Muscle of back (tissue), 13 donors: ENCODE measurements at places on chromosomes 7 and 10. TPM values are rescaled to one million over a fixed set of nuclear protein-coding genes. Genes with fewer than 3 reads are reported as not detected.
A peak's percentile ranks its signal among the peaks of the same experiment; 100 is the strongest.

DNA sequence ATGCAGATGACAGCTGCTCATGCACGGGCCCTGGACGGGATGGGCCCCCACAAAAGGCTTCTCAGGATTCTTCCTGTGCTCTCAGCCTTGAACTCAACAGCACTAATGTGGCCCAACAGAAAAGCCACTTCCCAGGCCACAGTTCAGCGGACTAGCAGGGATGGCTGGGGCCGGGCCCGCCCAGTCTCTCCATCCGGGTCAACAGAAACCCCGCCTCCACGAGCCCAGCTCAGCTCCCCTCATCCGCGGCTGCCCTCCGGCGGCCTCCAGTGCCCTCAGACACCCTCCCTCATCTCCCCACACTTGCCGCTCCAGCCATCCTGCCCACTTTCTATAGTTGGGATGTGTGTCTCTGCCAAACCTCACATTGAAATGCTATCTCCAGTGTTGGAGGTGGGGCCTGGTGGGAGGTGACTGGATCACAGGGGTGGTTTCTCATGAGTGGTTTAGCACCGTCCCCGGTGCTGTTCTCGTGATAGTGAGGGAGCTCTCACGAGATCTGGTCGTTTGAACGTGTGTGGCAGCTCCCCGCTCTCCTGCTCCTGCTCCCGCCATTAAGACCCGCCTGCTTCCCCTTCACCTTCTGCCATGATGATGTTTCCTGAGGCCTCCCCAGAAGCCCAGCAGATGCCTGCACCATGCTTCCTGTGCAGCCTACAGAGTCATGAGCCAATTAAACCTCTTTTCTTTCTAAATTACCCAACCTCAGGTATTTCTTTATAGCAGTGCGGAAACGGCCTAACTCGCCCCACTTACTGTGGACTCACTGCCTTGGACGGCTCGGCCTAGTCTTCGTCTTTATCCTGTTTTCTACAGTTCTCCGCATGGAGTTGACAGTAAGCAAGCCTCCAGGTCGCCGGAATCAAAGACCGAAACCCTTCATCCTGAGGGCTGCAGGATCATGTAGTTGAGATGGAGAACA, 169.9 kb upstream of the RNF32 start:
- DNase-seq = no peak

GRCh38 chr7:4033996-4034395, 648.1 kb upstream of the FOXK1 start:
- no peak for DNase-seq

DNA sequence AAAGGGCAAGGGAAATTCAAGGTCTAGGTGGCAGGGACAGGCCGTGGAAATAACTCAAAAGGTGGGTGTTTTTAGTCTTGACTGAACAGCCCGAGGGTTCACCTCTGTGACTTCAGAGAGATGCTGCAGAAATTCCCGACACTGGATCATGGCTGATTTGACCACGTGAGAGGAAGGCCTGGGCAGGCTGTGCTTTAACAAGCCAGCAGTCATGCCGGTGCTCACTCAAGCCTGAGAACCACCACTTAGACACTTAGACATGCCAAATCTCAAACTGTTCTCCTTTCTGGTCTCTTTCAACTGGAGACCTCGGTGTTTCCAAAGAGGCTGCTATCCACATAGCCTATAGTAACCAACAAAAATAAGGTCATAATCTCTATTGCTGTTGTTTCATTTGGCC, 15.4 kb downstream of the TECTB start:
- DNase-seq = no peak

- no peak for DNase-seq
These were observed 9.0 kb downstream of the LSM5 start for GRCh38 chr7:32481176-32481575.

DNA sequence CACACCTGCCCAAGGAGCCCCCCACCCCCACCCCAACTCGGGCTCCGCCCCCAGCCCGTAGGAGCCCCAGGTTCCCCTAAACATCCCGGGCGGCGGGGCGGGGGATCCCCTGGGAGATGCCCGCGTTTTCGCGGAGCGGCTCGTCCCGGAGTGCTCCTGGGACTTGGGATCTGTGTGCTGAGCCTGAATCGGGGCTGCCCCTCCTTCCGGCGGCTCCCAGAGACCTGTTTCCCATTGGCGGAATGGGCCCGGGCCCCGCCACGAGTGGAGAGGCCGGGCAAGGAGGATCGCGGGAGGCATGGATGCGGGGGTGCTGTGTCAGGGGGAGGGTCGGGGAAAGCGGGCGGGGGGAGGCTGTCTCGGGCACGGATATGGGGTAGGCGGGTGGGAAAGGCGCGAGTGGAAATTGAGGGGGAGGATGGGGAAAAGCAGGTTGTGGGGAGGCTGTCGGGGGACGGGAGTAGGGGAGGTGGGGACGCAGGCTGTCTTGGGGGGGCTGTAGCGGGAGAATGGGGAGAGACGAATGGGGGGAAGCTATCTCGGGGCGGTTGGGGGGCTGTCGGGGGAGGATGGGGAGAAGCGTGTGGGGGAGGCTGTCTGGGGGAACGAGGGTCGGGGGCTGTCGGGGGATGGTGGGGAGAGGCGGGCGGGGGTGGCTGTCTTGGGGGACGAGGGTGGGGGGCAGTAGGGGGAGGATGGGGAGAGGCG, 572 bp upstream of the BHLHA15 start:
- no peak for DNase-seq

DNA sequence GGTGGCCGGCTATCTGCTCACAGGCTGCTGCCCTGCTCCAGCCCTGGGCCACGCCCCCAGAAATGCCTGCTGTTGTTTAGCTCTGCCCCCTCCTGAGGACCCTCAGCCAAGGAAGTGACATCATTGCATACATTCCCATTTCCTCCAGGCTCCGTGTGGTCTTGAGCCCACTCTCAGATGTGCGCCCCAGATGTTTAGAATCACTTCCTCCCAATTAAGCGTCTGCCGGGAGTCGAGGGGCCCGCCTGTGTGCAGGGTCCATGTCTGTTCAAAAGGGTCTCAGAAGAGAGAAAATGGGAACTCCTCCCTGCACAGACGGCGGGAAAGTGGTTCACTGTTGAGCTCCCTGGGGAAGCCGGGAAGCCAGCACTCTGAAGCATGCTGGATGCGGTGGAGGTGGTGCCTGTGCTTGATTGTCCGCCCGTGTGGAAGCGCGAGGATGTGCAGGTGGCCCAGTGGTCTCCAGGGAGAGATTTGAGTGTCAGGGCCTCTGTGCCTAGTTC, 116.9 kb upstream of the PPIF start:
- DNase-seq = no peak

GRCh38 chr7:17554341-17555015, 256.0 kb downstream of the AHR start:
- DNase-seq = no peak

GRCh38 chr10:79020015-79020491, 48.7 kb upstream of the ZMIZ1 start:
- peak; percentile 49 for DNase-seq

DNA sequence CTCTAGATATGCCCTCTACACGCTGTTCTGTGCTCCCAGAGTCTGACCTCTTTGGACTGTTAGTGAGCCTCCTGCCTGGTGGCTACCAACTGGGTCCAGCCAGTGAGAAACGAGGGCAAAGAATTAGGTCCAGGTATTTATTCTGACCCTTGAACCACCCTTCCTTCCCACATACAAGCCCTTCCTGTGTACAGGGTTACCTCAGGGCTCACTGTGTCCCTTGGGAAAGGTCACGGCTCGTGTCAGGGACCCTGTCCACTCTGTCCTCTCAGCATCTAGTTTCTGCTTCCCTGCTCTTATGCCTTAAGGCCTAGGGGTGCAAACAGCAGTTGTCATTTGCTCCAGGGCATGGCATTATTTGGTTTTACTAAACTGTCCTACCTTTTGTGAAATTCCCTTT, 180.4 kb downstream of the SDK1 start:
- DNase-seq = no peak

GRCh38 chr10:104515678-104516199, 125.4 kb upstream of the SORCS3 start:
- DNase-seq = no peak

GRCh38 chr7:36440880-36441279, 51.2 kb downstream of the ANLN start:
- DNase-seq = peak; percentile 32

GRCh38 chr7:51301806-51302205, 14.8 kb downstream of the COBL start:
- no peak for DNase-seq

DNA sequence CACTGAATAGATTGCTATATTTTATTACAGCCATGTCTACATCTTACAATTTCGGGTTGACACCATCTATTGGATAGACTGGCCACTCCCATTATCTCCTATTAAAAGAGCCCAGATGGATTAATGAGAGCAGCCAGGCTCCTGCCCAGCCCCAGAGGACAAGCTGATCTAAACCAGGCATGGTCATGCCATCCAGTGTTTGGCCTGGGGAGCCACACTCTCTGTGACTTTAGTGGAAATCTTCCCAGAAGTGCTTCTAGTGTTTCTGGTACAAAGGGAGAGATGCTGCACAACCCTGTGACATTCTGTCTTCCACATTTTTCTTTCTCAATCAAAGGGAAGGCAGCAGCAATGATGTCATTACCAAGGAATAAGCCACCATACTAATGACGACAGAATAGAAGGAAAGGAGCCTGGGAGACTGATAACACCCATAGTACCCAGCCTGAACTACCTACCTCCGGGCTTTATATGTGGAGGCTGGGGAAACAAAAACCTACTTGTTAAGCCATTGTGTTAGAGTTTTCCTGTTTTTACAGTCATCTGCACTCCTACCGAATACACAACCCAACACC, 5.0 kb downstream of the NEBL start:
- no peak for DNase-seq

DNA sequence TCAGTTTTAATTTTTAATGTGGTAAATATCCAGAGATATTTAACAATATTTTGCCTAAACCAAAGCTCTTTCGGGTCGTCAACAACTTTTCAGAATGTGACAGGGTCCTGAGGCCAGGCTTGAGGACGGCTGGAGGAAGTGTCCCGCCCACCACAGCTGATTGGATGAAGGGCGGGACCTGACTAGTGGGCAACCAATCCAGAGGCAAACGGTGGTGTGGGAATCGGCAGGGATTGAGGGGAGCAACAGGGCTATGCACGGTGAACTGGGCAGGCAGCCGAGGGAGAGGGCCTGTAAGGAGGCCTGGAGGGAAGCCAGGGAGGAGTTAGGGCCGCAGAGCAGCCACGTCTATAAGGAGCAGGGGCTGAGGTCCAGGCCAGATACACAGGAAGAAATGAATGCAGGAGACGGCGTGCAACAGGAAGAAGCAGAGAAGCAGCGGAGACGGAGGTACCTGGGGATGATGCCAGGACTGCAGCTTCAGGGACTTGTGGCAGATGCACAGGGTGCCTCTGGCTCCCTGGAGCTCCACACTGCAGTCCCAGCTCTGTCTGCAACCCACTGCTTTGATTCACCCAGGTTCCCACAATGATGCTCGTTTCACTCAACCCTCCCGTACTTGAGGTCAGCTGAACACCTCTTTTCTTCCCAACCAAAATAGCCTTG, 46.1 kb upstream of the ZMIZ1 start:
- peak; percentile 63 for DNase-seq

- no peak for DNase-seq
These were observed 268.6 kb downstream of the HGF start for GRCh38 chr7:81501220-81501619.

DNA sequence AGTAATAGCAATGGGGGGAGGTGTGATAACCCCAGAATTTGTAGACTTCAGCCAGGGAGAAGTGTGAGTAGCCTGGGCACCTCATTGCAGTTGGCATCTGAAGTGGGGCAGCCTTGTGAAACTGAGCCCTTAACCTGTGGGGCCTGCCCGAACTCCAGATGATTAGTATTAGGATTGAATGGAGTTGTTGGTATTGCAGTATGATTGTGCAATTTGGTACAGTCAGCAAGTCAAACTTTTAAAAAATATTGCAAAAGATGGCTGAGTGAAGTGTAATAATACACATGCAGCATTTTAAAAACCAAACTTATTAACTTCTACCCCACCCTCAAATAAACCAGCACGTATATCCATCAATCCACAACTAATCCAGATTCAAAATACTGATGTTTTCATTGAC, 9.3 kb downstream of the RBM33 start:
- no peak for DNase-seq

- no peak for DNase-seq
These were observed 280.6 kb downstream of the TFEC start for GRCh38 chr7:115749924-115750323.

The LEP gene
- polyA plus RNA-seq = 0.04 TPM

The CPA2 gene
- 0.31 TPM for polyA plus RNA-seq

The PDE6C gene
- 2.8 TPM for polyA plus RNA-seq

The TMEM139 gene
- polyA plus RNA-seq = 0.94 TPM

The HSPA12A gene
- 8.2 TPM for polyA plus RNA-seq

The PPP1R9A gene
- polyA plus RNA-seq = 22.5 TPM

The GPR15LG gene
- not detected for polyA plus RNA-seq

The ADD3 gene
- 114 TPM for polyA plus RNA-seq

The SUN3 gene
- polyA plus RNA-seq = not detected

The FOXP2 gene
- polyA plus RNA-seq = 8.0 TPM
